Stimulated activated CD8-positive, alpha-beta memory T cell treated with anti-CD3 and anti-CD28 coated beads, Interleukin-2, amount 100 ng/mL, for 1 hour (primary cell): ENCODE measurements at places on chromosomes 11 and 22.

DNA sequence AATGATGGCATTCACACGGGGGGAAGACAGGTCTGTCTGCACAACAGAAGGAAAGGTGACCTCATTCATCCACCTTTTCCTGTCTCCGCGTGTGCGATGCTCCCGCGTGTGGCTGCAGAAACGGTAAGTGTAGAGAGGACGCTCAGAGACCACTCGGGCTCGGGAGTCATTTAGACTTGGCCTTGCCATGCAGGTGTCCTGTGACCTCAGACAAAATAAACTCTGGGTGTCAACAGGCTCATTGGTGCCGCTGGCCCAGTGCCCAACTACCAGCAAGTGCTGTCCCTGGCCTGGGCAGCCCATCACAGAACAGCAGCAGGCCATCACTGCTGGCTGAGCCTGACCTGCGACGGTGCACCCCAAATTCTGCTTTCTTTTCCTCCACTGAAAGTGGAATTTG lies 48.1 kb upstream of the ARFGAP3 start:
- DNase-seq, result no peak

DNA sequence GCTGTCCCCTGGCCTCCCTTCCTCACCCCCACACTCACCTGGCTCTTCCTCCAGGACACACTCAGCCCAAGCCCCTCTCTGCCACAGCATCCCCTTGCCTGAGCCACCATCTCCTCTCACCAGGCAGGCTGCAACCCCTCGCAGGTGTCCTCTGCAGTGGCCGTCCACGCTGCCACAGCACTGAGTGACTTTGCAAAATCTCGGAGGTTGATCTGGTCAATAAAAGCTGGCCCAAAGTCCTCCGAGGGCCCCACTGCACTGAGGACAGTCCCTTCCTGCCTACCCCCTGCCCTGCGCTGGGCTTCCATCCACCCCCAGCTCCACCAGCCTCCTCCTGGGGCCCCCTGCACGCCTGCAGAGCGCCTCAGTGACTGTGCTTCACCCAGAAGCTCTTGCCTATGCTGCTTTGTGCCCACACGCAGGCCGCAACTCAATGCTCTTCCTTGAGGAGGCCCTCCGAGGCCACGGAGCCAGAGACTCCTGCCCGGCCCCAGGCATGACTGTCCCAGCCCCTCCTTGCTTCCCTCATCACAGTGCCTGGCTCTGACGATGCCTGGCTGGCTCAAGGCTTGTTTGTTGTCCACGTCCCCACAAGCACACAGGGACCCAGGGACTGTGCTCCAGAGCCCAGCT lies 30.8 kb upstream of the SLC22A12 start:
- DNase-seq, result no peak

- no peak for DNase-seq
These were observed 187.1 kb downstream of the ARHGAP42 start for GRCh38 chr11:100874203-100874602.

DNA sequence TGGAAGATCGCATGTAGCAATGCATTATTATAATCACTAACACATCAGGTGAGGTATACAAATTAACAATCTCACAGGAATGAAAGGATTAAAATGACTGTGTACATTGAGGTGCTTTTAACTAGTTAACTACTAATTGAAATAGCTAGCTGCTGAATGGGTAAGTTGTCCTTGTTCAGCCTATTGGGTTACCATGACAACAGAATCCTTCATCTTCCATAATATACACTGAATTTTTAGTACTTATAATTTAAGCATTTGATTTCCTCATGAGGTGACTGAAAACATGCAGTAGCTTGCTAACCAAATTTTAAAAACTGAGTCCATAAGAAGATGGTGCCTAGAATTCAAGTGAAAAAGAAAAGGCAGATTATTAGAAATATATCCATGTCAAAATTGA lies 347.9 kb downstream of the FAT3 start:
- no peak for DNase-seq

GRCh38 chr22:37500745-37501609 lies 14.8 kb upstream of the MFNG start:
- no peak for DNase-seq

- no peak for DNase-seq
These were observed 15.2 kb downstream of the TRIM3 start for GRCh38 chr11:6458352-6459098.

- DNase-seq, result no peak
These were observed 64.4 kb downstream of the GRAMD1B start for GRCh38 chr11:123494195-123495050.
